ENCODE measurements at places on chromosomes 5 and 9. TPM values are rescaled to one million over a fixed set of nuclear protein-coding genes. Genes with fewer than 3 reads are reported as not detected.

The JAKMIP2 gene
- 0.73 TPM for total RNA-seq

The ZNG1C gene
- total RNA-seq = 16.7 TPM

- no peaks in the 10 kb centered on the region for H3K27me3 ChIP-seq
- H3K27ac ChIP-seq = no peak overlapping the region
- no peak overlapping the region for H3K4me3 ChIP-seq
- H3K4me1 ChIP-seq = peaks cover 8% of the 10 kb centered on the region
Measured at GRCh38 chr9:114480746-114481435, 24.4 kb downstream of the WHRN start.

DNA sequence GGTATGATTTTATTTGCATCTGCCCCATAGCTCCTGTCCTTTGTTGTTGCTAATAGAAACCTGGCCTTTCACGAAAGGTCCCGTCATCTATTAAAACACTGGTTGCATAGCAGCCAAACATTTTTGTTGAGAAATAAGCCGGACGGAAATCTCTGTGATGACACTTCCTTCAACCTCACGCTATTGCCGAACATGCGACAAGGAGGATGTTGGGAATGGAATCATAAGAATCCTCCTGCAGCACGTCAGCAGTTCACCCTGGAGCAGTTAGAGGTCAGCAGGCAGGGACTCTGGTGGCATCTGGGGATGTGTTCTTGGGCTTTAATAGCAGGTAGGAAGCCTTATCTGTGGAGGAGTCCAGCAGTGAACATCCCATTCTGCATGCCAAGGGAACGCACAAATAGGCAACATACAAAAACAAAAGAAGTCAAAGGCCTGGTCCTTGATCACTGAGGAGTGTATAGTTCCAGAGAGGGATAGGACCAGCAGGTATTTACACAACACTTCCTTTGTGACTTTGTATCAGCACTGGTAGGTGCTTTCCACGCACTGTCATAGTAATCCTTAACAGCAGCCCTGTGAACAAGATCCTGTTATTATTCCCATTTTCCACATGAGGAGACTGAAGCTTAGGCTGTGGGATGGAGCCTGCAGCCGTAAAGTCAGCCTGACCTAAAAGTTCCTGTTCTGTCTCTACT is 33.4 kb downstream of the ARHGAP26 start:
- no peaks in the 10 kb centered on the region for H3K27me3 ChIP-seq
- H3K4me1 ChIP-seq = no peaks in the 10 kb centered on the region
- no peaks in the 10 kb centered on the region for H3K36me3 ChIP-seq
- no peak overlapping the region for H3K4me3 ChIP-seq
- peak; percentile 33 for DNase-seq

- H3K4me3 ChIP-seq = no peak overlapping the region
- no peak for DNase-seq
- H3K4me1 ChIP-seq = no peaks in the 10 kb centered on the region
- no peaks in the 10 kb centered on the region for H3K27me3 ChIP-seq
- H3K36me3 ChIP-seq = no peaks in the 10 kb centered on the region
Measured at GRCh38 chr5:147369742-147370374, 135.0 kb downstream of the STK32A start.

DNA sequence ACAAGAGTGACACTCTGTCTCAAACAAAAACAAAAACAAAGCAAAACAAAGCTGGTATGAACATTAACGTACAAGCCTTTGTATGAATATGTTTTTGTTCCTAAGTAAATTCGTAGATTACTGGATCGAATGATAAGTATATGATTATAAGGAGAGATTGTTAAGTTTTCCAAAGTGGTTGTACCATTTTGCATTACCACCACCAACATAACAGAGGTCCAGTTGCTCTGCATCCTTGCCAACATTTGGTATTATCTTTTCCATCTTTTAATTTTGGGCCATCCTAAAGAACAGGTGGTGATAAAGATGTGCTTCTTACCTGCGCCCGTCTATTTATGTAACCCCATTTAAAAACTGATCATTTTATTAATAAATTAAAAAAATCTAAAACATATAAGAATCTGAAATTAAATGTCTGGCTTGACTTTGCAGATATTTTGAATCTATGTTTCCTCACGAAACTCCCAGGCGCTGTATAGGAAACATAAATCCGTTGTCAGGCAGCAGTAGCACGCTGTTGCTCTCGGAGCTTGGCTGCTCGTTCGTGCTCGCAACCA is 593 bp upstream of the NAA35 start:
- no peak for DNase-seq
- H3K4me1 ChIP-seq = peaks cover 16% of the 10 kb centered on the region
- peaks cover 11% of the 10 kb centered on the region for H3K36me3 ChIP-seq
- H3K4me3 ChIP-seq = peak overlapping the region; percentile 96

DNA sequence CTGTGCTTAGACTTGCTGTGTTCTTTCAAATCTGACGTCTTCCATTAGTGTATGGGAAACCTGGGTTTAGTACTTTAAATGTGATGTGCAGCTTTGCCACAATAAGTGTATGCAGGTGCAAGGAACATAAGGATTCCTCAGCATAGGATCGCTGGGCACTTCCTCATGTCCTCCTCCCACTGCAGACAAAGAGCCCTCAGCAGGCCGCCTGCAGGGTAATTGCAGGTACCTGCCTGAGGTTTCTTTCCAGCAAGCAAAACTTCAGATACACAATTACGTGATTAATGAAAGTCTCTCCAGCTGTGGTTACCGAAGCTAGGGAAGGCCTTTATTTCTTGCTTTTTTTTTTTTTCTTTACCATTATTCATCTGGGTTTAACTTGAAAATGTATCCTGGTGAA is 233.1 kb downstream of the RFK start:
- H3K27me3 ChIP-seq = no peaks in the 10 kb centered on the region
- no peak overlapping the region for H3K27ac ChIP-seq
- H3K4me3 ChIP-seq = no peak overlapping the region
- H3K36me3 ChIP-seq = no peaks in the 10 kb centered on the region

DNA sequence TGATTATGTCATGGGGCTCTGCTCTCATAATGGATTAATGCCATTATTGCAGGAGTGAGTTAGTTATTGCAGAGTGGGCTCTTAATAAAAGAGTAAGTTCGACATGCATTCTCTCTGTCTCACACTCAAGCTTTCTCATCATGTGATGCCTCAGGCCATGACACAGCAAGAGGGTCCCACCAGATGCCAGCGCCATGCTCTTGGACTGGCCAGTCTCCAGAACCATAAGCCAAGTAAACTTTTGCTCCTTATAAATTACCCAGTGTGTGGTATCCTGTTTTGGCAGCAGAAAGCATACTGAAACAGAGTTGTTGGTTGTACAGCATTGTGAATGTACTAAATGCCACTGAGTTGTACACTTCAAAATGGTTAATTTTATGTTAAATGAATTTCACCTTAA is 138.1 kb downstream of the MYO10 start:
- no peaks in the 10 kb centered on the region for H3K36me3 ChIP-seq
- no peaks in the 10 kb centered on the region for H3K4me1 ChIP-seq
- no peak overlapping the region for H3K27ac ChIP-seq
- H3K27me3 ChIP-seq = no peaks in the 10 kb centered on the region
- DNase-seq = no peak

GRCh38 chr5:1660511-1660910 is 136.8 kb upstream of the LPCAT1 start:
- peaks cover under 1% of the 10 kb centered on the region for H3K27me3 ChIP-seq
- H3K4me3 ChIP-seq = no peak overlapping the region
- no peak for DNase-seq
- H3K27ac ChIP-seq = no peak overlapping the region
- no peaks in the 10 kb centered on the region for H3K4me1 ChIP-seq
- no peaks in the 10 kb centered on the region for H3K36me3 ChIP-seq
